ENCODE measurements at places on chromosomes 16 and 17.
A peak's percentile ranks its signal among the peaks of the same experiment; 100 is the strongest.

DNA sequence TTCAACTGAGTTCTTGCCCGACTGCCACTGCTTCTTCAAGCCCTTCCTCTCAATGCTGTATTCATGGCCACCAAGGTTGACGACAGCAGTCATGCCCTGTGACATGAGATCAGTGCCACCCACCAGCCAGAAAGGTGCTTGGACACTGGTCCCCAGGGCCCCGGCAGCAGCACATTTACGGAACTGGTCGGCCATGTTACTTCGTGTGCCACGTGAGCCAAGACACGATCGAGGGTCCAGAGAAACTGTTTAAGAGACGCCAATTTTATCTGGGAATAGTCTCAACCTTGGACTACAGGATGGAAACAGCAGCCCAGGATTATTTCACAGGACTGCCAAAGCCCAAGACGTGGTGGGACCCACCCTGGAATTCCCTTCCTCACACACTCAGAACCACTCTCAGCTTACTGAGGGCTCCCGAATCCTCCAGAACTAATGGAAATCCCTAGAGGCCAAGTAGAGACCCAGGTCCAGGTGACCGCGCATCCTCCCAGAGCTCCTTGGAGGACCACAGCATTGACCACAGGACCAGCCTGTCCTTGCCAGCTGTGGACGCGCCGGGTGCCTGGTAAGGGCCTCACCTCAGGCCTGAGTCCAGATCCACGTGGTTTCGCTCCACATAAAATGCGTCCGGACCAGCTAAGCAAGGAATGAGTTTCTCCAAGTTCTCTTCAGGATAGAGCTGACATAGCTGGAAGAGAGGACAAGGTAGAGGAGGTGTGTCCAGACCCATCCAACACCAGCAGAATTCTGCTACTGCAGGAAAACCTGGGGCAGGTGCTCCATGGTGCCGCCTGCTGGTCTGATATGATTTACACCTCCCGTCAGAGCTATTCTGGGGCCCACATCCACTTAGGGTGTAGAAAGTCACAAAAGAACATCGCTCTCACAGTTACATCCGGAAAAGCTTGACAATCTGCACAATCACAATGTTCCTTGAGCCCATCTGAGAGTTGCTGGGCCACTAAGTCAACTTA, 28.2 kb downstream of the MAP1LC3B start:
- DNase-seq: no peak

DNA sequence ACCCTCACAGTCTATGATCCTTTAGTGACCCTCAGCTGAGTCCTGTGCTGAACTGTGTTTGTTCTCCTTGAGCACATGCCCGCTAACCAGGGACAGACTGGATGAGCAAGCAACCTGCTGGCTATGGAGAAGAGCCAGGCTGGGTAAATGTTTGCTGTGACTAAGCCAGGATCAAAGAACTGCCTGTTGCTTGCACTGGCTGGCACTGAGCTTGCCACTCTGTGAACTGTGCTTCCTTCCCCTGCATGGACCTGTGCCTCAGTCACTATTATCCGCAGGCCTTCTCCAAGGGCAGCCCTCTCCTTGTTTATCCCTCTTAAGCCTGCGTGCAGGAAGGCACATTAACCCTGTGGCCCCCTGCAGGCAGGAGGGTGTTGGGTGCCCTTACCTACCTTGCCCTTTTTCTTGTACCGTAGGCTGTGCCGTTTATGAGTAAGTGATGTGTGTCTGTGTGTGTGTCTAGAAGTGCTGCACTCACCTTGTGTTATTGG, 7.4 kb downstream of the PNPO start:
- DNase-seq: no peak

GRCh38 chr16:76653390-76654026, 376.3 kb downstream of the CNTNAP4 start:
- DNase-seq: peak; percentile 2

DNA sequence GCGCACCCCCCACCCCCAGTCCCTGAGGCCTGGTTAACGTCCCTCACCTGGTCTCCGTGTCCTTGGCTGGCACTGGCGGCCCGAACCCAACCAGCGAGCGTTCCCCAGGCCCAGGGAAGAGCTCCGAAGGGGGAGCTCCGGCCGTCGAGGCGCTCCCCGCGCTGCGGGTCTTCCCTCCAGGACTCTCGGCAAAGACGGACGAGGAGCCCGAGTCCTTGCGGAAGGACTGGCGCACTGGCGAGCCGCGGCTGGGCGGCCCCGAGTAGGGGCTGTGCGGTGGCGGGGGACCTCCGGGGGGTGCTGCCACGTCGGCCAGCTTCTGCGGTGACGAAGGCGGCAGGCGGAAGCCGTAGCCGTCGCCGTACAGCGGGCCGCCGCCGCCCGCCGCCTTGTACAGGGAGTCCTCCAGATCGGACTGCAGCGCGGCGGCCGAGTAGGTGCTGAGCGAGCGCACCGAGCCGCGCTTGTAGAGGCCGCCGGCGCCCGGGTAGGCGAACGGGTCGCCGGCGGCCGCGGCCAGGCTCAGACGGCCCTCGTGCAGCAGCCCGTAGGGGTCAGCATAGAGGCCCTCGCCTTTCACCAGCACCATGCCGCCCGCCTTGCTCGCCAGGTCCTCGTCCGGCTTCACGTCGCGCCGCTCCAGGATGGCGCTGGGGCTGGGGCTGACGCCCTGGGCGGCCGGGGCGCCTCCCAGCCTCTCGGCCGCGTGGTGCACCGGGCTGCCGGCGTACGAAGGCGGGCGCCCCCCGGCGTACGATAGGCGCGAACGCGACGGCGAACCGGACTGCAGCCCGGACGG, 44.1 kb downstream of the SRCIN1 start:
- no peak for DNase-seq

- DNase-seq: no peak
Observed at GRCh38 chr17:59435238-59435637, 103.8 kb downstream of the YPEL2 start.

DNA sequence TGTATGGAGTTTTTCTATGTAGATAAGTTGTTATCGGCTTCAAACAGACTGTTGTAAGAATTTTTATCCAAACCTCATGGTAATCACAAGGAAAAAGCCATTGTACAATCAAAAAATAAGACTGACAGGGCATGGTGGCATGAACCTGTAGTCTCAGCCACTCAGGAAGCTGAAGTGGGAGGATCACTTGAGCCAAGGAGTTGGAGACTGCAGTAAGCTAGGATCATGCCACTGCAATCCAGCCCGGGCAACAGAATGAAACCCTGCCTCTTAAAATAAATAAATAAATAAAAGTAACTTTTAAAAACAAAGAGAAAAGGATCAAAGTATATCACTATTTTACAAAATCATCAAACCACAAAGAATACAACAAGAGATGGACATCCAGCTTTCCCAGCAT, 14.4 kb downstream of the OR1A1 start:
- no peak for DNase-seq

DNA sequence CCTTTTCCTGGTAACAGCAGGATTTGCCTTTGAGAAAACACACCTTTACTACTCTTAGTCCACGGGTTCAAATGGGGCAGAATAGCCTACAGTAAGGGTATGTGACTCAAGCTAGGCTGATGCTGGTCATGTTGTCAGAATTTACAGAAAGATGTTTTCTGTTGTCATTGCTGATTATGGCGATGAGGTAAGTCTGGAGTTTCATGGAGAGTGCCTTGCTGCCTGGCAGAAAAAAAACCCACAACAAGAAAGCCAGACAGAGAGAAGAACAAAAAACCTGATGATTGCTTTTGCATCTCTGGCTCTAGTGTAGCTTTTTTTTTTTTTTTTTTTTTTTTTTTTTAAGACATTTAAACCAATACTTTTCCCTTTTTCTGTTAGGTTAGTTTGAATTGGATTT, 47.9 kb downstream of the SLC6A4 start:
- DNase-seq: no peak

DNA sequence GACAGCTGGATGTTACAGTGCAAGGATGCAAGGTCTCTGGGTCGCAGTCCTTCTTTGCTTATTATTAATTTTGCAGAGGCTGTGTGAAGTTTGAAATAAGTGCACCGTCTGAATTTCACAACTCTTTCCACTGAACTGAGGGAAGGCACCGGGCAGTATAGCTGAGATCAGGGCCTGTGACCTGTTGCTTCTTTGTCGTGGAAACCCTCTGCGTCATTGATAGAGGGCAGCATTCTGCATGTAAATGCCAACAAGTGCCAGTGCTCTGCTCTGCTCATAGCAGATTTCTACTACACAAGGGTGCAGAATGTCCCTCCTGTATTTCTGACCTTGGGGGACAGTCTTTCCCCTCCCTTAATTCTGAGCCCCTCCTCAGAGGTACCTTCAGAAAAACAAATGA, 26.0 kb downstream of the CD300LF start:
- no peak for DNase-seq

DNA sequence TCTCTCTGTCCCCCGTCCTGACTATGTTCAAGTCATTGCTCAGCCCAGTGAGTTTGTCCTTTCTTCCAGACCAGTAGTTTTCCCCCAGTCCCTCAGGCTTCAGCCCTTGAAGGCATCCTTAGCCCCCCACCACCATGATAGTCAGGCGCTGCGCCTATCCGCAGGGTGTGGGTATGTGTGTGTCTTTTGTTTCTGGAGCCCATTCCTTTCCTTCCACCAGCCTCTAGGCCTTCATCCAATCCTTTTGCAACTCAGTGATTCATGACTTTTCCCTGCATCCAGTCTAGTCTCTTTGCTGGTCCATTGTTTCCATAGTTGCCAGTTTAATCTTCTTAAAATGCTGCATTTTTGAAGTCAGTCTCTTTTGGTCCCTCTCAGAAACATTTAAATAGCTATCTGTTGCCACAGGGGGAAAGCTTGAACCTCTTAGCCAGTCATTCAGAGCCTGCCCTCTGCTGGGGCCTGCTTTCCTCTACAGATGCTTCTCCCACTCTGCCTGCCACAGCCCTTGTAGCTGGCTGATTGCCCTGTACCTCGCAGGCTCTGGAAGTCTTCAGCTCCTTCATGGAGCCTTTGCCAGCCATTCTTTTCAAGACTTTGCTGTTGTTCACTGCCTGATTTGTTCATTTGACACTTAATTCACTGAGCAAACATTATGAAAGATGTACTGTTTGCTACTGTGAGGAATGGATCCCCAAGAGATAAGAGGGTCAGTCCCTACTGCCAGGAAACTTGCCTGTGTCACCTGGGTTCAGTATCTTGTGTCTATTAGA, 55.9 kb upstream of the ADCY7 start:
- peak; percentile 28 for DNase-seq

GRCh38 chr16:79988721-79989220, 388.2 kb upstream of the MAF start:
- no peak for DNase-seq

DNA sequence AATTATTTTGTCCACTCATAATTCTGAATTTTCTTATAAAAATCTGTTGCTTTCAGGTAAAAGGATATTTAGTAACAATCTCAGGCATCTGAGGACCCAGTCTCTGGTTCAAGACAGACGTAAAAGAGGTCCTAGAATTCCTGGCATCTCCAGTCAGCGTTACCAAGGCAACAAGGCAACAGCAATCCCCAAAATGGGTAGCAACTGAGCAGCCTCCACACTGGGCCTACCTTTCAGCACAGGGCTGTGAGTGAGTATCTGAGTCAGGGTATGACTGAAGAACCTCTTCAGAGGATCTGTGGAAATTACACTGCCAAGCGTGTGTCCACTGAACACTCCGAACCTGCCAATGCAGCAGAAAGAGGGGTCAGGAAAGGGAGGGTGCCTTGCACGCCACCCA, 20.8 kb downstream of the FANCA start:
- no peak for DNase-seq

DNA sequence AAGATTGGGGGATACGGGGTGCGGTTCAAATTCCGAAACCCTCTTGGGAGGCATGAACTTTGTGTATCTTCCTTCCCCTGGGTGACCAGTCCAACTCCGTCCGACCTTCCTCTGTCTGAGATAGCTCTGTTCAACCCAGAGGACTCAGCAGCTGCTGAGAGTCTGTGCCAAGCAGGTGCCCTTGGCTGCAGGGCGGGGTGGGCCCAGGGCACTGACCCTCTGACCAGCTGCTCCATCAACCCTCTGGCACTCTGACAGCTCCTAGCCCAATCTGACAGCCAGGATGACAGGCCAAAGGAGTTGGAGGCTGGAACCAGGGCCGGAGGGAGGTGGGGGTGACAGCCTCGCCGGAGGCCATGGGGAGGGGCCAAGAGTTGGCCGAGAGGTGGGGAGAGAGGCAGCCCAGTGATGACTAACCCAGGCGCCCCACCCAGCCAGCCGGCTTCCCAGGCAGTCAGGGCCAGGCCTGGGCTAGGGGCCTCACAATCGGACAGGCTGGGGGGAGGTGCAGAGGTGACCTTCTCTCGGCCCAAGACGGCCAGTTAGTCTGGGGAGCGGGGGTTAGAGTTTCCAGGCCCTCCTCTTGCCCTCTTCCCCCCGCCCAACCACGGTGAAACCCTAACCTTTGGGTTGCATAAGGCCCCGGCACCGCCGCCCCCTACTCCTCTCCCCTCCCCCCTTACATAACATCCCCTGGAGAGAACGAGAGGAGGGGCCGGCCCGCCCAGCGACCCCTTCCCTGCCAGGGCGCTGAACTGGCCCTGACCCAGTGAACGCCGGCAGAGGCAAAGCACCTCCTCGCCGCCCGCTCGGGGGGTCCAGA, 5.0 kb upstream of the TLCD2 start:
- DNase-seq: no peak

DNA sequence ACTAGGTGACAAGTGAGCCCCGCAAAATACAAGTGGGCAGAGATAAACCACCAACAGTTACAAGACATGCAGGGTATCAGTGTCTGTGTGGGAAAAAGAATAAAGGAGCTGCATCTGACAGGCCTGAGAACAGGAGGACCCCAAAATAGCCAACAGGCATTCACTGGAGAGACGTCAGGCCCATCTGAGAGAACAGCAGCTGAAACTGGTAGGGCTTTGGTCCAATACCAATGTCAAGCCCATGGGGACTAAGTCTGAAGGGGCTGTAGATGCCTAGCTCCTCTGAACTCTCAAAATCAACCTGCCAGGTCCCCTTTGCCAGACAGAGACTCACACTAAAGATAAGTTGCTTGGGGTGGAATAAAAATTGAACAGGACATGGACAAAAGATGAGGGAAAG, 30.5 kb upstream of the TANC2 start:
- no peak for DNase-seq

- DNase-seq: peak; percentile 48
Observed at GRCh38 chr16:27449434-27450195, 47.6 kb downstream of the IL21R start.

DNA sequence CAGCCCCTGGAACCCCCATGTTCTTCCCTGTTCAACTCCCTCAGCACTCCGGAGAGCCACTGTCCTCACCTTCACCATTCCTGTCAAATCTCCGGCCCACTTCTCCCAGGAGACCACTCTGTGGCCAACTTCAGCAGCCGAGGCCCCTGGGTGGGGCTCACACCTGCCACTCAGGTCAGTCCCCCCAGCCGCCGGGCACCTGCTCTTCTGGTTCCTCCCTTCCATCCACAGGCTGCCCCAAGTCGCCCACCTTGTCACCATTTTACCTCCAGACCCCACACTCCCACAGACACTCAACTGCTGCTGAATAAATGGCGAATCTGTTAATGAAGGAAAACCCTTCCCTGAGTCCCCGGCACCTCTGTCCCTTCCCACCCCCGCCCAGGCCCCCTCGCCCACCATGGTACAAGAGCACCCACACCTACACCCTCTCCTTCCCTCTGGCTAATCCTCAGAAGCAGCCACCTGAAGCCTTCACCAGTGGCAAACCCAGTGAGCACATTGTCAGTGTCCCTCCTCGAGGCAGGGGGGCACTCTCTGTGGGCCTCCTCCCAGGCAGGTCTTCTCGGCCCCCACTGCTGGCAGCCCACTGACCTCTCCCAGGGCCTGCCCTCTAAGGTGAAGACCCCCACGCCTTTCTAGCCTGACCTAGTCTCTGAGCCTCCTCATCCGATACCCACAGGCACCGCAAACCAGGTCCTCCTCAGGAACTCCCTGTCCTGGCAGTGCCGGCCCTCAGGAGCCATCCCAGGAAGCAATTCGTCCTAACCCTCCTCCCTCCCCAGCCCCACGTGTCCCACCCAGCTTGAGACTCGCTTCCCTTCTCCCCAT, 8.2 kb downstream of the CANT1 start:
- no peak for DNase-seq

GRCh38 chr16:88727871-88728270, 21.6 kb downstream of the CTU2 start:
- no peak for DNase-seq

Data from GM19239 (cell line).